AG10803 (cell line): ENCODE measurements at places on chromosomes 11 and 22.

DNA sequence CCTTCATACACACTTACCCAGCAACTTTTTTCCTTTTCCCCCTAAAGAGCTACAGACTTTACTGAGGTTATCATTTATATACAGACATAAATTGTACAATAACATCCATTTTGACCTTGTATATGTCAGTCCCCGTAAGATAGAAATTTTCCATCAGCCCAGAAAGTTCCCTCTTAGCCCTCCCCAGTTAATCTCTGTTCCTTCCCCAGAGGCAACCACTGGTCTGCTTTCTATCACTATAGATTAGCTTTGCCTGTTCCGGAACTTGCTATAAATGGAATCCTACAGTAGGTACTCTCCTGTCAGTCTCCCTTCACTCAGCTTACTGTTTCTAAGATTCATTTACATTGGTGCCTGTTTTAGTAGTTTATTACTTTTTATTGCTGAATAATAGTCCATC, 54.9 kb downstream of the TSPAN18 start:
- DNase-seq = no peak

DNA sequence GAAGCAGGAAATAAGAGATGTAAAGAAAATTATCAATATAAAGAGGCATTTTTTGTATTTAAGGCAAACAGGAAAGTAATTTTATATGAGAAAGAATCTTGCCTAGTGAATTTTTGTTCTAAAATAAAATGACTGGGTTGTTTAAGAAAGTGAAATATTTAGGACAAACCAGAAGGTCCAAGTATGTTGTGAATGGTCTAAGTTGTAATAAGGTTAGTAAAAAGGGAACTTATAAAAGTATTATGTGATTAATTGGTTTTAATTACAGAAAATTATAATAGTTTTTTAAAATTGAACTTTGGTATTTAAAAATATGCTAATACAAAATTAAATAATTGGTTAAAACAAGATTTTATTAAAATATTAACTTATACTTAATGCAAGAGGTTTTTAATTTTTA, 26.6 kb upstream of the EI24 start:
- DNase-seq = no peak

DNA sequence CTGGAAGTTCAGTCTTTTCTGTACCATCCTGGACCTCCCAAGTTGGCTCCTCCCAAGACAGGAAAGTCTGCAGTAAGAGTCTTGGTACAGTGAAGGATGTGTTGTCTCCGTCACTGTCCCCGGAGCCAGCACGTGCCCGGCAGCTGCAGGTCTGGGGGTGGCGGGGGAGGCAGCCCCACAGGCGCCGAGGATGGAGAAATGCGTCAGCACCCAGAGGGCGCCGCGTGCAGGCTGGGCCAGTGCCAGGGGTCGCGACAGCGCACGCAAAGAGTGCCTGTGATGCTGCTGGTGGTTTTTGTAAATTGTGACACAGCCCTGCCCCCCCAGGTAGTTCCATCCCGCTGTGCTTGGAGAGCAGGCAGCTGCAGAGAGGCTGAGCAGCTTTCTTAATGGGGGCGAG, 1200.5 kb downstream of the BRD1 start:
- DNase-seq = peak; percentile 53

DNA sequence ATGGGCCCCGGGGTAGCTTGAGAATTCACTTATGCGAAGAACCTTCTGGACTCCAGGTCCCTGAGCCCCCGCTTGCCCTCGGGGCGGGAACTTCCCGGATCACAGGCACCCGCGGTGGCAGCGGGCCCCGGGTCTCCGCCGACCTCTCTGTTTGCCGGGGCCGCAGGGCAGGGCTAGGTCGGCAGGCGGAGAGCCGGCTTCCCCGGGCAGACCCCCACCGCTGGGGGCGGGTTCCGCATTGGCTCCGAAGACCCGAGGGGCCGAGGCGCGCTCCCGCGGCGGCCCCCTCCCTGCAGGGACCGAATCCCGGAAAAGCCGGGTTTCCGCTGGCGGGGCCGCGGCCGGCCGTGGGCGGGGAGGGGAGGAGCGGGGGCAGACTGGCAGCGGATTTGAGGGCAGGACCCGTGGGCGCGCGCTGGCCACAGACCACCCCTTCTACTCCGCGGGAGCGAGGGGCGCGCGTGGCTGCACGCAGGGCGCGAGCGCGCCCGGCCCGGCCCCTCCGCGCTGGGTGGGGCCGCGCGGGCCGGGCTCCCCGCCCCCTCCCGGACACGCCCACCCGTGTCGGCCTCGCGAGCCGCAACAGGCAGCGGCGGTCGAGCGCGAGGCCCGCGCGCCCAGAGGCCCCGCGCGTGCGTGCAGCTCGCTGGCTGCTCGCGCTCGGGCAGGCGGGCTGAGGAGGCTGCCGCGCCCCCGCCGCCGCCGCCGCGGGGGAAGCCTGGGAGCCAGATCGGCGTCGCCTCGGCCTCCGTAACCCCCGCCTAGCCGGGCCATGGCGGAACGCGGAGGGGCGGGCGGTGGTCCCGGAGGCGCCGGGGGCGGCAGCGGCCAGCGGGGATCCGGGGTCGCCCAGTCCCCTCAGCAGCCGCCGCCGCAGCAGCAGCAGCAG, at the start of gene PACS1:
TSS of gene PACS1 (plus strand) at position 558 of the 889 bp plus-strand sequence. CDS start at position 773, 215 bp downstream.
- DNase-seq = peak; percentile 91

DNA sequence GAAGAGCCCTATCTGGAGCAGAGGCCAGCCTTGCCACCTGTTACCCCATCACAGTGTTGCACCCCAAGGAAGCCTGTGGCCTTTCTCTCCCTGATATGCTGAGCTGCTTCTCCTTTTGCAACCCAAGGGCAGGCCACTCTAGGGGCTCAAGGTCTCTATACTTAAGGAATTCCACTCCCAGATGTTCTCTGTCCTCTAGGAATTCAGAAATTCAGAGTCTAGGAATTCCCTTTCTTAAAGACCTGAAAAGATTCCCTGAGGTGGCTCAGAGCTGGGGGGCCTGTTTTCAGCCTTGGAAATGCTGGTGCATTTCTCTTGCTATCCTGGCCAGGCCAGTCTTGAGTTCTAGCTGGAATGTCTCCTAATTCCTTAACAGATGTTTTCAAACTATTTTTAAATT, 68.0 kb upstream of the OLFML1 start:
- DNase-seq = no peak

DNA sequence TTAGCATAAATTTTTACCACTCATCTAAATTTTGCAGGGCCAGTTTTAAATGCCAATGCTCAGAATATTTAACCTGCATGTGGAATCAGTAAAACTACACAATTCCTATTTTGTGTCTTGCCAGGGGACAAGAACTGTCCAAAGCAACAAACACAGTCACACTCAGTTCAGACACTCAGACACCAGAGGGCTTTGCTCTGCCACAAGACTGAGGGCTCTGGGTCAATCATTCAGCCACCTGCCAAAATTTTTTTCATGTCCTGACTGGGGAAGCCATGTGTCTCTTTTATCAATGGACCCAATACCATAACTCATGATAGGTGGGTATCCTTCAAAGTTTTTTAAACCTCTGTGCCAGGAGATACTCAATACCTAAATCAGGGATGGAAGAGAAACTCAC, 304.0 kb upstream of the ANO3 start:
- DNase-seq = no peak

DNA sequence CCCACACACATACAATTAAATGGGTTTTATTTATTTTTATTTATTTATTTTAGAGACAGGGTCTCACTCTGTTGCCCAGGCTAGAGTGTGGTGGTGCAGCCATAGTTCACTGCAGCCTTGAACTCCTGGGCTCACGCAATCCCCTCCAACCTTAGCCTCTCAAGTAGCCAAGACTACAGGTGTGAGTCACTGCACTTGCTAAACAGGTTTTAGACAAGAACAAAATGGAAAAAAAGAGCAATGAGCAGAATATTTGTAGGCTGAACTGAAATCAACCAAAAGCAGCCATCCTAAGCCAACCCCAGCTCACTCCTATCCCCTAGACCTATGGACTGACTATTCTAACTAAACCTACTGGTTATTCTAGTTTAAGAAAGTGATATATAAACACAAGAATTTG, 37.8 kb downstream of the MRE11 start:
- no peak for DNase-seq

DNA sequence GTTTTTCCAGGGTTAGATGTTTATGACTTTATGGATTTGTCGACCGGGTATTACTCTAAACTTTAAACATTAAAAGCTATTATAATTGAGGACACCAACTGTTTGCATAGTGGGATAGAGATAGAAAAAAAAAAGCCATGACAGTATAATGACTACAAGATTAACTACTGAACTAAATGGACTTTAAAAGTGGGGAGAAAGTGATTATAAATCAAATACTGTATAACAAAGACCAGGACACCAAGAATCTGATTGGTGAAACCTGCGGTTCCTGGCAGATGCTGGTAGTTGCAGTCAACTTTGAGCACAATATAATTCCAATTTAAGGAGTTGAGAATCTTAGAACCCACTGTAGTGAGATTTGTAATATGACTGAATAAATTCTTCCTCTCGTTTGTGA, 2.5 kb downstream of the CRKL start:
- DNase-seq = peak; percentile 34

- no peak for DNase-seq
These were observed 32.4 kb downstream of the GALNT18 start for GRCh38 chr11:11589437-11589836.

DNA sequence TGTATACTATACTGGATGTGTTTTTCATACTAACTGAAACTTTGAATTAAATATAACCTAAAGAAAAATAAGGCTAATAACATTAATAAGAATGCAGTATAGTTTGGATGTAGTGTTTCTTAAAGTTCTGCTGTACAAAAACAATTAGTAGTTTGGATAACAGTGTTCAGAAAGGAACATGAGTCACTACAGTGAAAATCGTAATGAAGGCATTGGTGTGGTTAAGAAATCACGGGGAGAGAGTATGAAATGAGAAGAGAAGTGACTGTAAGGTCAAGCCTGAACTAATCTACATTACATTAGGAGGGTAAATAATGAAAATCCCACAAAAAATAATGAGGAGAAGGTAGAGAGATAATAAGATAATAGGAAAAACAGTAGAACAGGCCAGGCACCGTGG, 726.6 kb upstream of the ARHGAP42 start:
- DNase-seq = no peak

GRCh38 chr11:128720522-128720985, 26.7 kb downstream of the FLI1 start:
- DNase-seq = no peak

DNA sequence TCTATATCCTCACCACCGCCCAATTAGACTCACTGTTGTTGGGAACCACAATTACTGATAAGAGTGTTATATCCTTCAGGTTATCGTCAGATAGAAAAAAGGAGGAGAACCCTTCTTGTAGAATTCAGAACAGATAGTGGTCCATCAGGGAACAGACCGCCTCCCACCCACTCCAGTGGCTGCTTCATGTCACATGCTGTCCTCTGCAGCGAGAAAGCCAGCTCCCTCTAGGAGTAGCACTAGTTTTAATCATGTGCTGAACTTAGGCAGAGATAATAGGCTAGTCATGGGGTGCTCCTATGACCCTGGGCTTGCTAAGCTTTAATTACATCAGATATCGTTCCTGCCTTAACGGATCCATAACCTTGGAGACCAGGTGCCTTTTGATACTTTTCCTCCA, 51.5 kb upstream of the RAB1B start:
- no peak for DNase-seq

GRCh38 chr11:128246364-128246801, 341.0 kb downstream of the ETS1 start:
- peak; percentile 87 for DNase-seq

- no peak for DNase-seq
These were observed 45.3 kb downstream of the TMEM135 start for GRCh38 chr11:87083029-87083428.

GRCh38 chr22:46833228-46833627, 70.8 kb downstream of the TBC1D22A start:
- no peak for DNase-seq
